ENCODE measurements at places on chromosomes 12 and 14.

- DNase-seq, result no peak
Measured at GRCh38 chr12:25102402-25102801, 92.6 kb downstream of the DNAI7 start.

DNA sequence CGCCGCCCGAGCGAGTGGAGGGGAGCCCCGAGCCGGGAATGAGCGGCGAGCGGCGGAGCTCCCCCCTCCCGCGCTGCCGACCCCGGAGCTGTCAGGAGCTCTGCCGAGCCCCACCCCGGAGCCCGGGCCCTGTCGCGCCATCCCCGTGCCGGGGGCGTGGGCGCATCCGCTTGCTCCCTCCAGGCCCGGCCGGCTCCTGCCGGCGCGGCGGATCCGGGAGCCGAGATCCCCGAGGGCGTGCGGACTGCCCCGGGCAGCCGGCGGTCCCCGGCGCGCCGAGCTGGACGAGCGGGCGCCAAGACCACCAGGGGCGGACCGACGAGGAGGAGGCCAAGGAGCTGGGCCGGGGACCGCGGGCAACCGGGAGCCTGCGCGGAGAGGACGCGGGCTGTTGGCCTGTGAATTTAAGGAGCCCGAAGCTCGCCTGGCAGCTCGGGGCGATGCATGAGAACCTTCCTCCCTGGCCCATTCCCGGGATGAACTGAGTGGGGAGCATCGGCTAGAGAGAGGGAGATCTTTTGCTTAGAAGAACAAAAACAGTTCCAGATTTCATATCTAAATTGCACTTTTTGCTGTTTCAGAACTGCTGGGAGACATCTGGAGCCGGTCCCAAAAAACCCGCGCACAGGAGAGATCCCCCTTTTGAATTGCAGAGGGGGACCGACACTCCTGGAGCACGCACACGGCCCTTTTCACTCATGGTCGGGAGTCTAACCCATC is 2.0 kb downstream of the PTHLH start:
- DNase-seq, result no peak

DNA sequence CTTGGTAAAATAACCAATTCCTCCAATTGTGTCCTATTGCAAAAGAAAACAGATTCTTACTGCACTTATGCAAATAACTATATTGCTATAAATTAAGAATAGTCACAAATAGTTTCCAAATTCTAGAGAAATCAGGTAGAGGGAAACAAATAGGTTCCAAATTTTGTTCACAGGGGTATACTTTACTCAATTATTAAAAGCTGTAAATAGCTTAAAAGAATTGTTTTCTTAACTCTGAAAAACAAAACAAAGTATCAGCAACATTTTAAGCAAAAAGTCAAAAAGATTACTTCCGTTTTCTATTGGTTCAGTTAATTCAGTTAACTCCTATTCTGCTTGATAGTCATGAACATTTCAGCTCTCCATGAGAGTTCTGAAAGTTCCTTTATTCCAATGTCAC is 85.6 kb upstream of the PPP4R3A start:
- DNase-seq, result no peak

DNA sequence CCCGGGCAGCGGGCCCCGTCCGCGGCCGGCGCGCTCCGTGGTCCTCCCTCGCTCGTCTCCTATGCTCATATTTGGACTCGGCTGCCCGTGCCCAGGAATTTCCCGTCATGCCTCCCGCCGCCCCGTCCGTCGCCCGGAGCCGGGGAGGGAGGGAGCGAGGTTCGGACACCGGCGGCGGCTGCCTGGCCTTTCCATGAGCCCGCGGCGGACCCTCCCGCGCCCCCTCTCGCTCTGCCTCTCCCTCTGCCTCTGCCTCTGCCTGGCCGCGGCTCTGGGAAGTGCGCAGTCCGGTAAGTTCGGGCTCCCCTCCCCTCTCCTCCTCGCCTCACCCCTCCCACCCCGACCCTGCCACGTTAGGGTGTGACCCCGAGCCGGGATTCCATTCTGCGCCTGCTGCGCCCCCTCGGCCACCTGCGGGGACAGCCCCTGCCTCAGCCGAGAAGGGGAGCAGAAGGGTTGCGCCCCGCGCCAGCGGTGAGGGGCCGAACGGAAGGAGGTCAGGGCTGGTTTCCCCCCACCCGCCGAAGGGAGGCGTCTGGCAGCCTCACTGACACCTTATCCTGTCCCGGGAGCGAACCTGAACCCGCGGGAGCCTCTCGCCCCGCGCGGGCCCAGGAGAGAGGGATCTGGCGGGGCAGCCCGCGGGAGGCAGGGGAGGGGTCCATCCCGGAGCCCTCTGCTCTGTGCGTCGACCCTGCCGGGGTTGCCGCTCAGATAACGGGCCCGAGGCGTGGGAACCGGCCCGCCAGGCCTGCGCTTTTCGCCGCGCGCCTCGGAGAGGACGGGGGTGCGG is at the start of gene MSRB3:
MSRB3 (plus strand) TSS at position 108 of the 793 bp plus-strand sequence. CDS start 29,897 bp downstream, outside the sequence.
- DNase-seq, result no peak

DNA sequence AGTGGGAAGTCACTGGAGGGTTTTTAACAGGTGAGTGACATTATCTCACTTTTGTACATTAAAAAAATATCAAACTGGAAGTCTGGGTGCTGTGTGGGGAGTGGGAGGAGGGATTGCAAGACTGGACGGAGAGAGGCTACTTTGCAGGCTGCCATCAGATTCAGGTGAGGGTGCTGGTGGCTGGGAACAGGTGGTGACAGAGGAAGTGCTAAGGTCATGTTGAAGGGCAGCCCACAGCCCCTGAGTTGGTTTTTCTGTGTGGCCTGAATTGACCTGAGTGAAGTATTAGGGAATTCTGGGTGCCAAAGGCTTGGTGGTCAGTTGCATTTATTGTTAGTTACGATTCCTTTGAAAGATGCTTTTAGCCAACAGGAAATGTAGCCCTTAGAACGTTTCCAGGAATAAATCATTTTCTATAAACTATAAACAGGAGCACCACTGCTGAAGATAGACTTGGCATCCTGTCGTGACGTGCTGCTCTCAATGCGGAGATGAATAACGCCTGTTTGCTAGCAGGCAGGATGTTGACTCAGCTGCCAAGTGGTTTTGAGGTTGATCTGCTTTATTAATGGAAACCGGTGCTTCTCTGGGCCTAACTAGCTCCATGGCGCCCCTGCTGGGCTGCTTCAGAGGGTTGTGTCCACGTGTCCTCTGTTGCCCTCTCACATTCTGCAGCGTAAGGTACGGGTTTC is 707.5 kb upstream of the TMEM132C start:
- no peak for DNase-seq

GRCh38 chr12:80273144-80273543 is 170.9 kb upstream of the PTPRQ start:
- no peak for DNase-seq

DNA sequence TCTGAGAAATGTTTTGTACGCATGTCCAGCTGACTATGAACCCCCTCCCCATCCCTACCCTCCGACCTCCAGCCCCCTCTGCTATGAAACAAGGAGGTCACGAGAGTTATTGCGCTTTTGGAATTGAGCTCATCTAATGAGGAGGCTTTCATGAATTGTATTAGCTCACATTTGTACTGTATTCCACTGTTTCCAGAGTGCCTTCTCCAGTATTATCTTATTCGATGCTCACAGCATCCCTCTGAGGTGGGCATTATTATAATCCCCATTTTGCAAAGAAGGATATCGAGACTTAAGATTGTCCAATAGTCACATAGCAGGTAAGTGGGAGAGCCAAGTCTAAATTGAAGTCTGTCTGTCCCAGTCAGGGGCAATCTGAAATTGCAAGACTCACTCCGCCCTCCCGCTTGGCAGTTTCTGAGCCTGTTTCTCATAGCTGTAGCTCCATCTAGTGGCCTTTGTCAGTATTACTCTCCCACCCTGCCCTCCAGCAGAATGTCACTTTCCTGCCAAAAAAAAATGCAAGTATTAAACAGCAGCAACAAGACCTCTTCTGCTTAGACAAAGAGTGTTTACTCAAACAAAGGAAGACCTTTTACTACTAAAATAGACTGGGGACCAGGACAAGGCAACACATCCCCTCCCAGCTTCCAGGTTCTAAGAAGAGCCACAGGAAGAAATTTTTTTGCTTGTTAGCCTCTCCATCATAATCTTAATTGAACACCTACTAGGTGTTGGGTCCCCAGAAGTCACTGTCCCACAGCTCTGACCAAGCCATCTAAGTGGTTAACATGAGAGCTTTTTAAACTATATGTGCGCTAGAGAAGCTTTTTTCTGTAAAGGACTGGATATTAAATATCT is 48.6 kb upstream of the TMEM233 start:
- peak; percentile 25 for DNase-seq

GRCh38 chr12:6764011-6764828 is 1.9 kb upstream of the PTMS start:
- no peak for DNase-seq

- no peak for DNase-seq
Measured at GRCh38 chr12:12924169-12924568, 27.8 kb downstream of the GPRC5D start.

DNA sequence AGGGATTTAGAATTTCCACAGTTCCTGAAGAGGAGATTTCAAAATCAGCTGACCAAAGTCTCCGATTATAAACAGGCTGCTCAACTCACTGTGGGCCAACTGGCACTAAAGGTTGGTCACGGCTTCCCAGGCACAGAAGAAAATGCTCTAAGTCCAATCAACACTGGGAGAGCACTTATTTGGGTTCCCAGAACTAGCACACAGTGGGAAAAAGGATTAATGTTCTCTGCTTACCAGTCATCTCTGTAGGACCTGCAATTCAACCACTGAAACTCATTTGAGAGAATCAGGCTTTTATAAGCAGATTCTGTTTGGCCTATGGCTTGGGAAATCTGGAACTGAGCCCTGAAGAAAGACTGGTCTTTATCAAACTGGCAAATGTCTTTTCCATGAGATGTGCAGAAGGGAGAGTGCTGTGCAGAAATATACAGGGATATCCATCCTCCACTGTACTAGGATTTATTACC is 49.4 kb downstream of the ABCC9 start:
- DNase-seq, result no peak

- DNase-seq, result no peak
Measured at GRCh38 chr14:99256483-99256874, 15.5 kb downstream of the BCL11B start.

DNA sequence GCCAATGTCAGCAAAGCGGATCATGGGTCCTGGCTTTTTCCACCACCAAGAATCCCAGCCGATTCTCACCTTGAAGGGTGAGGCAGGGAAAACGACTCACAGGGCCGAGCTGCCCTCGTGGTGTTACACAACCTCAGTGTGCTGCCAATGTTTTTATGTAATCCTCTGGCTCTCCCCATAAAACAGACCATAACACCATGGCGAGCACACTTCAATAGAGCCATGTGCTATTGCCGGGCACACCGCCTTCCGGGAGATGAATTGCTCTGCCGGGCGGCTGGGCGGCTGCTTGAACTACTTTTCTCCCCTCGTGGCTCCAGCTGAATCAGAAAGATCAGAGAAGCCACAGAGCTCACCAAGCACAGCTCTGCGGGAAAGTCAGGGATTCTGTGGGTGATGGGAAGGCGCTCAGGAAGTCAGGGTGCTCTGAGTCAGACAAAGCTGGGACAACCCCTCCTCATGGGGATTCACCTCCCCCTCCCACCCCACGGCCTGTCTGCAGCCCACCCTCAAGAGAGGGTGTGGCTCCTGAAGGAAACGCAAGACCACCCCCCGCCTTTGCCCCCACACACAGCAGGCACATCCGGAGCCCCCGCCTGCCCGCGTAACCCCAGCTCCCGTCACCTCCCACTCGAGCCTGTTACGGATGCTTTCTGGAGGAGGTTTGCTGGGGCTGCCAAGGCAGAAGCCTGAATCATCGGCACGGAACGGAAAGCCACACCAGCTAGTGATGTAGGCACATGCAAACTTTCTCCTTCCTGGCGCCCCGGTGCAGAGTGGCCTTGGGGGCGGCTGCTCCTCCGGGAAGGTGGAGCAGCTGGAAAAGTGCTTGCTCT is 1.8 kb downstream of the GALNT9 start:
- no peak for DNase-seq

DNA sequence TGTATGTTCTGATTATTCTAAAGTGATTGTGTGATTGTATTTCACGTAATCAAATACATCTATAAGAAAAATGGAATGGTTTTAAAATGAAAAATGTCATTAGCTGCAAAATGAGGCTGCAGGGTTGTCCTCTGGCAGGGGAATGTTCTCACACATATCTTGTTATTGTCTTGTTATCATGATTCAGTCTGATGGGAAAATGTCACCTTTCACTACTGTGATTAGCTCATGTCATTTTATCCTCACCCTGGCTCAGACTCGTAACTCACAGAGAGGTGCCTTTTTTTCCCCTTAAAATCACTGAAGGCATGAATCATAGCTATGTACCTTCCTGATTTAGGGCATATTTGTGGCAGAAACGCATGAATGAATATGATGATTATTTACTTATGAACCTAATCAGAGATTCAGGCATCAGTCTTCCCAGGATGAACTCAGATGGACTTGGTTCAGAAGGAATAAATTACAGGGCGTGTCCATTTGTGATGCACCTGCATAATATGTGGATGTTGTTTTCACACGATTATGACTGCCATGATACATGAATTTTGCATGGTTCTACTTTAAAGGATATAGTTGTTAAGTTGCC is 1339.2 kb downstream of the AACS start:
- DNase-seq, result no peak

DNA sequence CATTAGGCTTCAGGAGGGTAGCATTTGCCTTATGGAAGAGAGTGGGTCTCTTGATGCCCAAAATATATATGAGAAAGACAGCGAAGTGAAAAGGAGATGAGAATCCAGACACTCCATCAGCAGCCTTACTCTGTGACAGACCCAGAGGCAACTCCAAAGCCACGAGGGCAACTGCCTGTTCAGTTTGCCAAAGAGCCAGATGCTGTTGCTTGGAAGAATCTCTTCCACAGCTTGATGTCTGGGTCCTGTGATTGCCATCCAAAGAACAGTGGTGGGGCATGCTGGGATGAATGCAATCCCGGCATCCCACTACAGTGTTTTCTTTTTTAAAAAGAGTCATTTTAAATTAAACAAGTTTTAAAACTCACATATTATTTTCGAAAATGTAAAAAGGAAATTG is 10.9 kb upstream of the OTX2 start:
- no peak for DNase-seq

GRCh38 chr12:132110677-132111076 is 33.4 kb downstream of the DDX51 start:
- DNase-seq, result no peak

- DNase-seq, result no peak
Measured at GRCh38 chr12:43392116-43392515, 159.9 kb downstream of the ADAMTS20 start.

DNA sequence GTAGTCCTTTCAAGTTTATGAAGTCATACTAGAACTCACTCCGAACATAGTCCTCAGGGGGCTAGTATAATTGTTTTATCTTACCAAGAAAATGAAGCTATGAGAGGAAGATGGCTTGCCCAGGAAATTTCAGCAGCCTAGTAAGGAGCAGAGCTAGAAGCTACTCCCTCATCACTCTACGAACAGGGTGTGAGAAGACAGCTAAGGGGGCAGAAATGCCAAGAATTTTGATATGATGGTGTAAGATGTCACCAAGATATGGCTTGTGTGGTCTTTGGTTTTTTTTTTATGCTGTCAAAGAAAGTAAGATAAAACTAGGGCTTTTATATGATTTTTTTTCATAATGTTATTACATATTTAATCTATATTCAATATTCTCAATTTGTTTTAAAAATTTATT is 47.6 kb downstream of the PRICKLE1 start:
- no peak for DNase-seq

GRCh38 chr12:4579305-4580102 is 17.5 kb downstream of the DYRK4 start:
- DNase-seq, result no peak
